Activated CD4-positive, alpha-beta T cell treated with anti-CD3 and anti-CD28 coated beads, Interleukin-2, amount 50 U/mL, for 4 hours (primary cell): ENCODE measurements at places on chromosomes 1 and 21.

DNA sequence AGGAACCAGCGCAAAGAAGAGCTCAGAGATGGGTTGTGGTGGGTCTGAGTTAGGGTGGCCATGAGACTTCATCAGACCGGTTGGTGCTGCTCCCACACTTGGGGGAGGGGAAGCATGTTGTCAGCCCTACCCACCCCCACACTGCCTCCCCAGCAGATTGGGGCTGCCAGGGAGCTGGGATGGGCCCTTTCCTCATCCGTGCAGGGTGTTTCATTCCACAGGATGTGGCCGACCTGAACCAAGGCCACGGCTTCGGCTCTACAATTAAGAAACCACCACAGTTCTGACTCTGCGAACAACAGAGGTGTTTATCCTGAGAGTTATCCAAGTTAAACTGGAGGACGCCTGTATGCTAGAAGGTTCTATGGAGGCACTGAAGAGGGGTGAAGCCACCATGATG, 171.2 kb downstream of the ETS2 start:
- DNase-seq = no peak

- no peak for DNase-seq
Measured at GRCh38 chr1:240522122-240522822, 89.7 kb downstream of the GREM2 start.

DNA sequence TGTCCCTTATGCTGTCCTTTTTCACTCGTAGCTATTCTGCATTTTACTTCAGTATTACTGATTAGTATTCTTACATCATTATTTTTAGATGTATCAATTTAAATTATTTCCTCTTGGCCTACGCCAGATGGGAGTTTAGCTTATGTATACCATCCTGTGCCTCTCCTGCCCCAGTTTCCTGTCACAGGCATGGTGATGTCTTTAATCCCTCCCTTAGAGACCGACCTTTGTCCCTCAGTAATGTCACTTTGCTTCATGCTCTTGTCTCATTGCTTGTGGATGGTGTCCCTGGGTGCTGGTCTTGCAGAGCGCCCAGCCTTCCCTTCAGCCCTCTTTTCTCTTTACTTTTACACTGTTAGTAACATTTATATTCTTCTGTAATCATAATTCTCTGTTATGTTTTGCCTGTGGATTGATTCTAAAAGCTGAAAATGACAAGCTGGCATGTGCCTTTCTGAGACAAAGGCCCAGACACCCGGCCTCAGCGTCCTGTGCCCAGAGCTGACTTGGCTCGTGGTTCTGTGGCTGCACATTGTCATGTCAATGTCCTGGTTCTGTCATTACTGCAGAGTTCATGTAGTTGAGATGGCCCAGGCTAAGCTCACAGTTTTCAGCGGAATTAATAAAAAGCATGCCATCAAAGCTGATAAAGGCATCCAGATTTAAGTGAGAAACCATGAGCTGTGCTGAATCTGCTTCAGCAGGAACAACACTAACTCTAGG, 100.7 kb downstream of the MTR start:
- no peak for DNase-seq

DNA sequence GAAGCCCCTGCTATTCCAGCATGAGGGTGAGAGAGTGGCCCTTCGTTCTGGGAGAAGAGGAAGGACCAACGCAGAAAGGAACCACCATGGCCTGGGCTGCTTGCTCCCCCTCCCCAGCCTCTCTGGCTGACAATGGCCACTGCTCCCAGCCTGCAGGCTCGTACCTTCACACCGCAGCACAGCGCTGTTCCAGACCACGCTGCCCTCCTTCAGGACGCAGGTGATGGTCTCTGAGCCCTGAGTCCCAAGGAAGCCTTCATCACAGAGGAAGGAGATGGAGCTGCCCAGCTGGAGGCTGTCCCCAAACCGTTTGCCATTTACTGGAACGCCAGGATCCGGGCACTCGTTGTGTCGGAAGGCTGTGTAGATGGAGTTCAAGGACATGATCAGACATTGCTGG, 124.9 kb upstream of the HMGB4 start:
- no peak for DNase-seq

- no peak for DNase-seq
Measured at GRCh38 chr1:31072304-31072746, 6.8 kb upstream of the PUM1 start.

GRCh38 chr1:182644886-182645285, 39.5 kb downstream of the RGS8 start:
- DNase-seq = no peak

- DNase-seq = no peak
Measured at GRCh38 chr21:41953249-41953830, 478 bp downstream of the C2CD2 start.

DNA sequence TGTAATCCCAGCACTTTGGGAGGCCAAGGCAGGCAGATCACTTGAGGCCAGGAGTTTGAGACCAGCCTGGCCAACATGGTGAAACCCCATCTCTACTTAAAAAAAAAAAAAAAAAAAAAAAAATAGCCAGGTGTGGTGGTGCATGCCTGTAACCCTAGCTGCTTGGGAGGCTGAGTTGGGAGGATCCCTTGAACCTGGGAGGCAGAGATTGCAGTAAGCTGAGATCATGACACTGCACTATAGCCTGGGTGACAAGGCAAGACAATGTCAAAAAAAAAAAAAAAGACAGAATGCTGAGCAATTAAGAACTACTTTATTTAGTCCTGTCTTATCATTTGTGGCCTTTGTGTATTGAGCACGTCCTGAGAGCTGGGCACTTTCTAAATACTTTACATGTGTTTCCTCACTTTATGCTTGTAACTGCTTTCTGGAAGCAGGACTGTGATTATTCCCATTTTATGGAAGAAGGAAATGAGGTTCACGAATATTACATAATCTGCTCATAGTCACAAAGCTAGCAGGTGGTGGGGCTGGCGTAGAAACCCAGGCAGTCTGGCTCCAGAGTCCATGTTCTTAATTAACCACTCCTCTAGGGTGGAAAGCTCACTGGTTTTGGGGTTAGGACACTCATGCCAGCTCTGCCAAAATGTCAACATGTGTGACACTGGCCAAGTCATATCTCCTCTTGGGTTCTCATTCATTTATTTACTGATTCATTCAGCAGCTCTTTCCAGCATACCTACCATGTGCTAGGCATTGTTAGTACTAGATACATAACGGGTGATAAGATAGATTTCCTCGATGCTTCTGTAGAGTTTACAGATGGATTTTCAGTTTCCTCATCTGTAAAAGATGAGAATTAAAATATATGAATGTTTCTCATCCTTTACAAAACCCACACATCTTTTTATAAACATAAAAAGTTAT, 57.7 kb downstream of the DDR2 start:
- no peak for DNase-seq

- no peak for DNase-seq
Measured at GRCh38 chr1:212218911-212219310, 66.3 kb upstream of the PPP2R5A start.

GRCh38 chr1:30659702-30660101, 63.7 kb downstream of the MATN1 start:
- no peak for DNase-seq

GRCh38 chr1:2141025-2141424, 53.5 kb downstream of the FAAP20 start:
- DNase-seq = no peak

DNA sequence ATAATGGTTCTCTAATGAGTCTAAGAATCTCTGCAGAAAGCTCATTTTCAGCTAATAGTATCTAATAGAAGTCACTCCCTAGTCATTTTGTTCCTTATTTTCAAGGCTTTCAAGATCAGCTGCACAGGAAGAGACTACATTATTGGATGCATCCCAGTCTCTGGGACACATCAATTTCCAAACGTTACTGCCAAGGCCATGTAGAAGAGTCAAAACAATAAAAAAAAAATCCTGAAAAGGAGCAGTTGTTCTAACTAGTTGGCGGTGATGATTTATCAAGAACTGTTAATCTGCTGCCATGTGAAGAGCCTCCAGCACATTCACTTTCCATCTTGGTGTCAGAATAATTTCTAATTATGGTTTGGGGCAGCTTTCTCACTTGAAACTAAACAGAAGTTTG, 5.7 kb downstream of the DDAH1 start:
- DNase-seq = no peak

GRCh38 chr1:58204284-58204683, 342.2 kb downstream of the OMA1 start:
- no peak for DNase-seq

GRCh38 chr1:92929461-92929860, 31.8 kb downstream of the DIPK1A start:
- no peak for DNase-seq

DNA sequence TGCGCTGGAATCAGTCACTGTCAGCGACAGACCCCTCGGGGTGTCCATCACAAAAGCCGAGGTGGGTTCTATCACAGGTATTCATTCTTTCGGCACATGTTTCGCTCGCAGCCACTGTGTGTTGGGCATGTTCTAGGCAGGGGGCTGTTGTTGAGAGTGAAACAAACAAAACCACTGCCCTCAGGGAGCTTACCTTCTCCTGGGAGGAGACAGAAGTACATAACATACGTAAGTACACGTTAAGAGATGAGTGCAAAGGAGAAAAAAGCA, 6.6 kb downstream of the ATF3 start:
- no peak for DNase-seq

DNA sequence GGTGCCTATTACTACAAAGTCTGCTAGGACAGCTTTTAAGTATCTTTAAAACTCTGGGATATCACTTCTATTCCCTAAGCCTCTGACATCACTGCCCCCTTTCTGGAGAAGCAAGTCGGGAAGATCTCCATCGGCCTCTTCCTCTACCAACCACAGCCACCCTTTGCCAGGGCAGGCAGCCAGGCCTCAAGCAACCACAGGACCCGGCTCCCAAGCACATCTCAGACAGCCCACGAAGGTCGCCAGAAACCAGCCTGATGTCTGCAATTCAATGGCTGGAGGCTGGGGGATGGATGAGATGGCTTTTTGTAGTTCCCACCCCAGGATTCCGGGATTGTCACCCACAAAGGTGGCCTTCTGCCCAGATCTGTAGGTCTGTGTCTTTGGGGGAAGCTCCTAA, 70.7 kb downstream of the LGR6 start:
- DNase-seq = no peak

- DNase-seq = no peak
Measured at GRCh38 chr1:101843160-101843559, 153.6 kb downstream of the OLFM3 start.

- DNase-seq = peak; percentile 34
Measured at GRCh38 chr1:224433701-224434672, 610 bp downstream of the WDR26 start.

GRCh38 chr1:163170975-163171676, 31.6 kb downstream of the RGS5 start:
- DNase-seq = no peak

DNA sequence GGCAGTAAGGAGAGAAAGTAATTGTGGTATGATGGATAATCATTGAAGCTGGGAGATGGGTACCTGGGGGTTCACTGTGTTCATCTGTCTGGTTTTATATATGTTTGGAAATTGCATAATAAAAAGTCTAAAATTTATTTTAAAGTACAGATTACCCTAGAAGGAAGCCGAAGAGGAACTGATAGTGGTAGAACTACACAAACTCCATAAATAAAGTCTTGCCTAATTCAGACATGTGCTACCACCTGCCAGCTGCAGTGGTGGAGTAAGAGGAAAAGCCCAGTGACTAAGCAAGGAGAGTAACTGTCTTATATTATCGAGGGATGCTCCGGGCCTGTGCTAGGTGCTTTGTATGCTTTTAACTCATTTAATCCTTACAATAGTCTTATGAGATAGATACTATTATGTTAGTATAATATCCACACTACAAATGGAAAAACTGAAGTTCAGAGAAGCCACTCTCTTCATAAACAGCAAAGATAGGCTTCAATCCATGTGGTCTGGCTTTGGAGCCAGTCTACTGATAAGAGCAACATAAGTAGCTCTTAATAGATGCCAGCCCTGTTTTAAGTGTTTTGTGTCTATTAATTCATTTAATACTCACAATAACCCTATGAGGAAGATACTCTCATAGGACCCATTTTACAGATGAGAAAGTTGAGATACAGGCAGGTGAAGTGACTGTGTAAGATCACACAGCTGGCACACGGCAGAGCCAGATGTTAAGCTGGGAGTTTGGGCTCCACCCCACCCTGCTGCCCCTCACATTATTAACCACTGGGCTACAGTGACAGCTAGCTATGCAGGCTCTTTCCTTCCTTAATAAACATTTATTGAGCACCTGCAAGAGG, 56.8 kb upstream of the HNRNPU start:
- DNase-seq = no peak
